Activated naive CD8-positive, alpha-beta T cell treated with anti-CD3 and anti-CD28 coated beads, Interleukin-2, amount 50 U/mL, for 16 hours (primary cell): ENCODE measurements at places on chromosomes 12 and 14.

- DNase-seq: no peak
Measured at GRCh38 chr12:79717006-79717405, 26.2 kb upstream of the PAWR start.

DNA sequence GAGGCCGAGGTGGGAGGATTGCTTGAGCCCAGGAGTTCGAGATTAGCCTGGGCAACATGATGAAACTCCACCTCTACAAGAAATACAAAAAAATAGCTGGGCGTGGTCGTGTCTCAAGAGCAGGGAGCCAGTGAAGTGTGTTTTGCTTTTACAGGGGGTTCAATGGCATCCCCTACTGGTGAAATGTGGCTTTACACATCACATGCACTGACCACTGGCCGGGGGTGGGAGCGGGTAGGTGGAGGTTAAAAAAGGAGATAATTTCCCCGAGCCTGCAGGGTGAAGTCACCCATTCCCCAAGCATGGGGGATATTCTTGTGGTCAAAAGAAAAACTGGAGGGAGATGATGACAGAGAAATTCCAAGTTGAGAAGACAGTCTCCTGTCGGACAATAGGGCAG, 63.6 kb upstream of the PWP1 start:
- DNase-seq: no peak

- DNase-seq: no peak
Measured at GRCh38 chr12:115500872-115501271, 776.6 kb downstream of the MED13L start.

GRCh38 chr14:76780058-76780345, 18.7 kb downstream of the VASH1 start:
- DNase-seq: no peak

DNA sequence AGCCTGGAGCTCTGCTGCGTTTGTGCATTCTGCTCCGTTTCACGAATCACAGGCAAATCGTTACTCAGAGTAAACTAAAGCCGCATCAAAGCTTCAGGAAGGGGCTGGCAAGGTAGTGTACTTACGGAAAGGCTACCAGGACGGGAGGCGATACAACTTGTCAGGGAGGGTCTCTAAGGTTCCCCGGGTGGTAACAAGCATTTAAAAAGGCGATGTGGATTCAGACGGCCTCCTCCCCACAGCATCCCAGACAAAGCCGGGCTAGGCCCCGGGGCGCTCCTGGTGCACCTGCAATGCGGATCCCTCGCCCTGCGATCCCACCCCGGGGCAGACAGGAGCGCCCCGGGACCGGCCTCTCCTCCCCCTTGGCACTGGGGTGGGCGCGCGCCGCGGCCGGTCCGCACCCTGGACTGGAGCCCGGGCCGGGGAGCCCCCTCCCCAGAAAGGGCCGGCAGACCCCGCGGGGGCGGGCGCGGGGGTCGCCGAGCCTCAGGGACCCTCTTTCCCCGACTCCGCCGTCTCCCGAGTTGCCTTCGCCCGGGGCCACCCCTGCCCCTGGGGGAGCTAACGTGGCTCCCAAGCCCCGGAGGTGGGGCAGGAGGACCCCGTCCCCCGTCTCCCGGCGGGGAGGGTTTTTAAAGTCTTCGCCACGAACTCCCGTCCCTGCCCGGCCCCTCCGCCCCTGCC, 718 bp downstream of the CCDC92 start:
- no peak for DNase-seq

- DNase-seq: no peak
Measured at GRCh38 chr12:81143057-81143456, 65.2 kb downstream of the ACSS3 start.

- DNase-seq: no peak
Measured at GRCh38 chr12:1924996-1925683, 6.7 kb upstream of the CACNA2D4 start.

- no peak for DNase-seq
Measured at GRCh38 chr12:130126023-130126432, 36.2 kb upstream of the FZD10 start.

GRCh38 chr14:35197015-35197414, 74.7 kb downstream of the PRORP start:
- DNase-seq: no peak

DNA sequence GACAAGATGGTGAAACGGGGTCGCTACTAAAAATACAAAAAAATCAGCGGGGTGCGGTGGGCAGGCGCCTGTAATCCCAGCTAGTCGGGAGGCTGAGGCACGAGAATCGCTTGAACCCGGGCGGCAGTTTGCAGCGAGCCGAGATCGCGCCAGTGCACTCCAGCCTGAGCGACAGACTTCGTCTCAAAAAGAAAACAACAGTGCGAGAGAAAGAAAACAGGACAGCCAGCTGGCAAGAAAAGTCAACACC, 633 bp upstream of the RNU4-2 start:
- no peak for DNase-seq

DNA sequence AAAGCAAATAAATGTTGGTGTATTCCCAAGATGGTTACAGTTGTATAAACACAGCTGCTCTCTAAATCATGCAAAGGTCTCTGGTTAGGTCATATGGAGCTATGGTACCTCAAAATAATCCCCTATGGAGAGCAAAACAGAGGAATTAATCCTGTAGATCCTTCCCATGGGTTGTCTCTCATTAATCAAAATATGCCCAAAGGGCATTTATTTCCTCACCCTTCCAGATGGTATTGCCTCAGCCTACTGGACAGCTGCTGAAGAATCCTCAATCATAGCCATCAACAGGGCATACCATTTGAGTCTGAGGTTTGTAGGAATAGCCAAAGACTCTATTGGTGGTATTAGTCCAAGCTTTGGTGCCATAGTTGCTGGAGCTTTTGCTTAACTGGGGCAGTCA, 360.9 kb downstream of the RPL10L start:
- no peak for DNase-seq

DNA sequence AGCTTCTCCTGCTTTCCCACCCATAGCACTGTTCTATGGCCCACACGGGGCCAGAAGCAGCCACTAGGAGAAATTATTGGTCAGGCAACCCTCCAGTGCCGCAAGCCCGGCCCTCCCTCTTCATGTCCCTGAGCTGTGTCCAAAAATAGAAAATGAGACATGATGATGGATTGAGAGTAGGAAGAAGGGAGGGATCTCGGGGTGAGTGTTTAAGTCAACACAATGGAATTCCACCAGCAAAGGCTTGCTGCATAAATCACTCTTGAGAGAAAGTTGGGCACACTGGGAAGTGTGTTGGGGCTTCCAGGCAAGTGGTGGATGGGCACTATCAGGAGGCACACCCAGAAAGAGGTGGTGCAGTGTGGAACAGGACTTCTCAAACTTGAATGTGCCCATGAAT, 94.2 kb downstream of the LLPH start:
- no peak for DNase-seq

GRCh38 chr12:100574187-100575074, 947 bp downstream of the GAS2L3 start:
- no peak for DNase-seq

- no peak for DNase-seq
Measured at GRCh38 chr12:112607427-112607826, 184.1 kb upstream of the RPH3A start.

DNA sequence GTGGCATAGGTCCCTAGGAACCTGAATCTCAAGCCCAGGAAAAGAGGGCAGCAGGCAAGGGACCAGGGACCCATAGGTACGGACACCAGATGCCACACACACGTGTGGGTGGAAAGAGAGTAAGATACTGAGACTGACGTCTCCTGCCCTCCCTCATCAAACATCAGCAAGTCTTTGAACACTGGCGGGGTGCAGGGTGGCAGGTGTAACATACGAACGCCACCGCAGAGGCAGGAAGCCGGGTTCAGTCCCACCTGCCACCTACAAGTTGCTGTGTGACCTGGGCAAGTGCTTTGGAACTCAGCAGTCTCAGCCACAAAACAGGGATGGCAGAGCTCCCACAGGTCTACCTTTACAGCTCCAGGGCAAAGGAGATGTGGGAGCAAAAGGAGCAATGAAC, 11.1 kb downstream of the ACTN1 start:
- DNase-seq: peak; percentile 17

DNA sequence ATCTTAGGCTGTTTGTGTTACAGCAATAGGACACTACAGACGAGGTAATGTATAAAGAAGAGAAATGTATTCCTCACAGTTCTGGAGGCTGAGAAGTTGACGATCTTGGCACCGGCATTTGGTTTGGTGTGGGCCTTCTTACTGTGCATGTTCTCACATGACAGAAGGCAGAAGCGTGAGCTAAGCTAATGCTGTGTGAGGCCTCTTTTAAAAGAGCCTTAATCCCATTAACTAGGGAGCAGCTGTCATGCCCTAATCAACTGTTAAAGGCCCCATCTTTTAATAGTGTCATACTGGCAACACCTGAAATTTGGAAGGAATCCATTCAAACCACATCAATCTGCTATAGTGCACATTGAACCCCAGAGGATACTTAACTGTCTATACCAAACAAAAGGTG, 992.9 kb downstream of the GALC start:
- no peak for DNase-seq

DNA sequence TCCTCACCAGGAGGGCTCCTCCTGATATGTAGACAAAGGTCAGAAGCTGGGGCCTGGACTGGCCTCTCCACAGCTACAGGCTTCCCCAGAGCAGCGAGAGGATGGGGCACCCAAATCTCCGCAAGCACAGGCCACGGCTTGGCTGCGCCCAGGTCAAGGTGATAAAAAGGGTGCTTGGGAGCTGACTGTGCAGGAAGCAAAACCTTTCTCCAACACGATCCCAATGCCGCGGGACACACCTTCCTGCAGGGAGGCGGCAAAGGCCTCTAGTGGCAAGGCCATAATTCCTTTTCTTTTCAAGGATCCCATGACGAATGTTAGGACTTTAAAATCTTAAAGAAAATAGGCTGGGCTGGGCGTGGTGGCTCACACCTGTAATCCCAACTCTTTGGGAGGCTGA, 13.6 kb downstream of the ITPK1 start:
- DNase-seq: no peak

DNA sequence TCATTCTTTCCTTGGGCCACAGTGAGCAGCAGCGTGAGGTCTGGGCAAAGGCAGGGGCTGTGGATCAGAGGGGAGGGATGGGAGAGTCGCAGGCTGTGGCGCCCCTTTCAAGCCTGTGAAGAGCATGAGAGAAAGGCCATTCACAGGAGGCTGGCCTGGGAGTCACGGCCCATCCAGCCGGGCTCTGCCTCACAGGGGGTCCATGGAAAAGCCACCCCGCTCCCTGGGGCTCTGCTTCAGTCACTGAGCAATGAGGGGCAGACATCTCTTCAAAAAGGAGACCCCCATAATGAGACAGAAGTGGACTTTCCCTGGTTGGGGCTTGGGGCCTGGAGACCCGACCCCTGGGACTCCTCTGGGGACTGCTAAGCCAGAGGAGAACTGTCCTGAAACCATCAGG, 117.0 kb upstream of the GSC start:
- DNase-seq: no peak

DNA sequence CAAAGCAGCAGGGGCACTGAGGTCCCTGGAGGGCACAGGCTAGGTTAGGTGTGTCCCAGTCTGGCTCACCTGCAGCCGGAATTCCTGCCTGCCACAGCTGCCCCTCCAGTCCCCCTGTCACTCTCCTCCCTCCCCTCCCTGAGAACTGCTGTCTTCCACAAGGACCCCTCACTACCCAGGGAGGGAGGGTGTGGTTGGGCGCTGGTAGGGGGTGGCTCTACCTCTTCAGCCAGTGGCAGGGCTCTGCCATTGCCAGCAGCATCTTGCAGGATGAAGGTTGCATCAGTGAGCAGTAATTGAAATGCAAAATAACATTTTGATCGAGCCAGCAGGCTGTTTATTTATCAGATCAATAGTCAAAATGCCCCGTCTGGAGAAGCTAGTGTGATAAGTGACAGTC, 45.7 kb downstream of the ESRRB start:
- no peak for DNase-seq

- no peak for DNase-seq
Measured at GRCh38 chr12:132342251-132343227, 13.2 kb upstream of the GALNT9 start.

DNA sequence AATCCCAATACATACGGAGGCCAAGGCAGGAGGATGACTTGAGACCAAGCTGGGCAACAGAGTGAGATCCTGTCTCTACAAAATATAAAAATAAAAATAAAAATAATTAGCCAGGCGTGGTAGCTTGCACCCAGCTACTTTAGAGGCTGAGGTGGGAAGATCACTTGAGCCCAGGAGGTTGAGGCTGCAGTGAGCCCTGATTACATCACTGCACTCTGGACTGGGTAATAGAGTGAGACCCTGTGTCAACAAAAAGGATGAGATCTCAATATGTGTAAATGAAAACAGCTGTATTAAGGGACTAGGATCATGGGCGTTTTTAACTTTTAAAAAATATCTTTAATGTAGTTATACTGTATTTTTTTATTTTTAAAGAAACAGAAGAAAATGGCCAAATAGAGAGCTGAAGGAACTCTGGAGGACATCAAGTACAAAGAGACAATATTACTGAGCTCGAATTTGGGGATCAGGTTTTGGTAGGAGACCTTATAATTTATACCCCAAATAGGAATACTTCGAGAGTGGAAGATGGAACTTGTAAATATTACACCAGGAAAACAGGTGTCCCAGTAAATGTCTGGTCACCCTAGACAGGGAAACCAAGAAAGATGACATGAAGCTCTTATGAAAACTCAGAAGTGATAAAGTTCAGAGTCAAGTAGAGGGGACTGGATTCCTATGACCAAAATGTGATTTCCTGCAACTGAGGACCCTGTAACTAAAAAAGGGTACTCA, 13.1 kb downstream of the BATF start:
- no peak for DNase-seq

DNA sequence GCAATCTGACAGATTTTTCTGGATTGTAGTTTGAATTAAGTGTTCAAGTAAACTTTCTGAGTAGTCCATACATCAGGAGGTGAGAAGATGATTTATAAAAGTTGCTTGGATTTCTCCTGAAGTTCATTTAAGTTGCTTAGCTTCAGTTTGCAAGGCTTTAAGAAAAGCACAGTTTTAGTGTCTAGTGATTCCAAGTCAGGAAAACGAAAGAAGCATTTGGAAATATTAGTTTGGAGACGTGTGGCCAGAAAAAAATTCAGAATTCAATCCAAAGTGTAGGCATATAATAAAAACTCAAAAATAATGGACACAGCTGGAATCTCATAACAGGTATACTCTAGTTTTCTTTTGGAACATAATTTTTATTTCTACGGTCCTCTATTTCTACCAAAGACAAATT, 25.5 kb upstream of the PRICKLE1 start:
- DNase-seq: no peak

GRCh38 chr12:84075991-84076390, 836.6 kb downstream of the SLC6A15 start:
- no peak for DNase-seq

DNA sequence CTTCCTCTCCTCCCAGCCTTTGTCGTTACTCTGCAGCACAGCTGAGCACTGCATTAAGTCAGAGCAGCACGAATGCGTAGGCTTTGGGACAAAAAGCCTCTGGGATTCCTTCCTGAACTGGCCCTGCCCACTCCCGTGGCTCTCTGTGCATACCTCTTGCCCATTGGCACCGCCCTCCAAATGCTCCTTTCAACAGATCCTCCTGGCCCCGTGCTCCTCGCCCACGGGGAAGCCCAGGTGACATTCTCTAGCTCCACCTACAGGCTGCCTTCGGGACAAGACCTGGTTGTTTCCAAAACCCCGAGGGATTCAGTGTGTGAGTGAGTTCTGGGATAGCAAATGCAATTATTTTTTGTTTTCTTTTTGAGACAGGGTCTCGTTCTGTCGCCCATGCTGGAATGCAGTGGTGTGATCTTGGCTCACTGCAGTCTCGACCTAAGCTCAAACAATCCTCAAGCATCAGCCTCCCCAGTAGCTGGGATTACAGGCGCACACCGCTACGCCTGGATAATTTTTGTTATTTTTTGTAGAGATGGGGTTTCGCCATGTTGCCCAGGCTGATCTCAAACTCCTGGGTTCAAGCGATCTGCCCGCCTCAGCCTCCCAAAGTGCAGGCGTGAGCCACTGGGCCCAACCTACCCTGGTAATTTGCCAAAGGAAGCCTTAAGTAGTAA, 17.9 kb upstream of the TDRD9 start:
- DNase-seq: peak; percentile 49

- no peak for DNase-seq
Measured at GRCh38 chr12:14540801-14541462, 26.8 kb downstream of the PLBD1 start.
